ENCODE measurements at places on chromosomes 5 and 9.

GRCh38 chr9:78031893-78032729, 500 bp upstream of the GNAQ start:
- DNase-seq, result peak; percentile 98

DNA sequence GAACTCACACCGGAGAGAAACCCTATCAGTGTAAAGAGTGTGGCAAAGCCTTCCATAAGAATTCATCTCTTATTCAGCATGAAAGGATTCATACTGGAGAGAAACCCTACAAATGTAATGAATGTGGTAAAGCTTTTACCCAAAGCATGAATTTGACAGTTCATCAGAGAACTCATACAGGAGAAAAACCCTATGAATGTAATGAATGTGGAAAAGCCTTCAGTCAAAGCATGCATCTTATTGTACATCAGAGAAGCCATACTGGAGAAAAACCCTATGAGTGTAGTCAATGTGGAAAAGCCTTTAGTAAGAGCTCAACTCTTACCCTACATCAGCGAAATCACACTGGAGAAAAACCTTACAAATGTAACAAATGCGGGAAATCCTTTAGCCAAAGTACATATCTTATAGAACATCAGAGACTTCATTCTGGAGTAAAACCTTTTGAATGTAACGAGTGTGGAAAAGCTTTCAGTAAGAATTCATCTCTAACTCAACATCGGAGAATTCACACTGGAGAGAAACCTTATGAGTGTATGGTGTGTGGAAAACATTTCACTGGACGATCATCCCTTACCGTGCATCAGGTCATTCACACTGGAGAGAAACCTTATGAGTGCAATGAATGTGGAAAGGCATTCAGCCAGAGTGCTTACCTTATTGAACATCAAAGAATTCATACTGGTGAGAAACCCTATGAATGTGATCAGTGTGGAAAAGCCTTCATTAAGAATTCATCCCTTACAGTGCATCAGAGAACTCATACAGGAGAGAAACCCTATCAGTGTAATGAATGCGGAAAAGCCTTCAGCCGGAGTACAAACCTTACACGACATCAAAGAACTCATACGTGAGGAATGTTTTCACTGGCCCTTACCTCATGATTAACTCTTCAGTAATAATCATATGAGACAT, 8.9 kb upstream of the ZNF454 start:
- no peak for DNase-seq

DNA sequence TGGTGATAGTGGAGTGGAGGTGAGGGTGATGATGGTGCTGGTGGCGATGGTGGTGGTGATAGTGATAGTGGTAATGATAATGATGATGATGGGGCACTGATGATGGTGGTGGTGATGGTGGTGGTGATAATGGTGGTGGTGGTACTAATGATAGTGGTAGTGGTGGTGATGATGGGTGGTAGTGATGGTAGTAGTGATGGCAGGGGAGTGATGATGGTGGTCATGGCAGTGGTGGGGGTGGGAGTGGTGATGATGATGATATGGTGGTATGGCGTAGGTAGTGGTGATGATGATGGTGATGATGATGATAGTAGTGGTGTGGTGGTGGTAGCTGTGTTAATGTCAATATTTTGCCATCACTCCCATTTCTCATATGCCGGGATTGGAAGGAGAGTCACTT, 44.5 kb upstream of the ORM1 start:
- DNase-seq, result no peak

DNA sequence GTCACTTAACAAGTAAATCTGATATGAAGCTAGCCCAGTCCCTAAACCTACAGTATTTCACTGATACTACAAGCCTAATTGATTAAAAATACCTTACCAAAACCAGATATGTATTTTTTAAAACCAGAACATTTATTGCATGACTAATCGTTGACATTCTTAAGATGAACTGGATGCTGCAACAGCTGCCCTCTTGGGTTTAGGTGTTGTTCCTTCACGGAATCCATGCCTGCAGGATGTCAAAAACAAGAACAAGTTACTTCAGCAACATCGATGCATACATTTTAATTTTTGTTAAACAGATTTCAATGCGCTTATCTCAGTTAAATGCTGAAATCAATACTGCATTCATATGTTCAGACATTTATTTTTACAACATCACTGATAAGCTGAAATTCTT, 2.7 kb downstream of the RPL37 start:
- no peak for DNase-seq

DNA sequence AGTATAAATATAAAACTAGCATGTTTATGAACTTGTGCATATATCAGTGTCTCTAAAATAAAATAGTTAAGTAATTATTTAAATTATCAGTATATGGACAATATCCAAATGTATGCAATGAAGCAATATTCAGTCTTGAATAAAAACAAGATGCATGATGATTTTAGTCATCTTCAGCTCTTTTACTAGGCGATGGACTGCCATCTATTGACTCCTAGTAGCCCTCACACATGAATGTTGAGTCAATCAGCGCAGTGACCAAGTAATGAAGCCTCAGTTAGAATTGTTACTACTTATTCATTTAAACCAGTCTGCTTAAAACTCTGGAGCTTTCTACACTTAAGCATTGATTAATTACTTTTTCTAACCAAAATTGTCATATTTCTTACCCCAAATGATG, 92.9 kb upstream of the GRHPR start:
- DNase-seq, result peak; percentile 40

- DNase-seq, result no peak
These were observed 12.0 kb downstream of the FRMD3 start for GRCh38 chr9:83526211-83526610.

- DNase-seq, result no peak
These were observed 62.8 kb upstream of the CPEB4 start for GRCh38 chr5:173825215-173825865.

GRCh38 chr5:10524376-10525123, 39.3 kb upstream of the ANKRD33B start:
- DNase-seq, result peak; percentile 63

DNA sequence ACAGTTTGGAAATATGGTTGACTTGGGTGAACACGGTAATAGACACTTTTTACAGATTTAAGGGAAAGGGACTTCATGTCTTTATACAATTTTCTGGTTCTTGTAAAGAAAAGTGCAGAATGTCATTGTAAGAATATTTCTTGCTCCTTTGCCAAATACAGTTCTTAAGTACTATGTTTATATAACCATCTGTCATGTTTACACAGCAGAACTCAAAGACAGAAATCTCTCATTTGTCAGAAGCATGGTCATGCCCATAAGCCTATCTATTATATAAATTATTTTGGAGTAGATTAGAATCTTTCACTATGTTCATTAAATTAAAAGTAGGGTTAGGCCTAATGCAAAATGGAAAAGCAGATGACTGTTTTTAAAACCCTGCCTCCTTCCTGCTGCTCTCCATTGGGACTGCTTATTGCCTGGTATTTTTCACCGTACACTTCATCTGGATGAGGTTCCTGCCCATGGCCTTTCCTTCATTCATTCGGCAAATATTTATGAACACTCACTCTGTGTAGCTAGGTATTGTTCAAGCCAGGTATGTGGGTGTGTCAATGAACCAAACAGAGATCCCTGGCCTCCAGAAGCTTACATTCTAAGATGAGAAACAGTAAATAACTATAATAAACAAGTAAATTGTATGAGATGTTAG, 558.1 kb downstream of the NR2F1-AS1 start:
- DNase-seq, result peak; percentile 11

- DNase-seq, result no peak
These were observed 13.2 kb upstream of the AUH start for GRCh38 chr9:91374939-91375338.

- peak; percentile 82 for DNase-seq
These were observed 754 bp downstream of the GFPT2 start for GRCh38 chr5:180352116-180353047.

GRCh38 chr5:136141561-136141960, 8.9 kb downstream of the SMAD5 start:
- no peak for DNase-seq

DNA sequence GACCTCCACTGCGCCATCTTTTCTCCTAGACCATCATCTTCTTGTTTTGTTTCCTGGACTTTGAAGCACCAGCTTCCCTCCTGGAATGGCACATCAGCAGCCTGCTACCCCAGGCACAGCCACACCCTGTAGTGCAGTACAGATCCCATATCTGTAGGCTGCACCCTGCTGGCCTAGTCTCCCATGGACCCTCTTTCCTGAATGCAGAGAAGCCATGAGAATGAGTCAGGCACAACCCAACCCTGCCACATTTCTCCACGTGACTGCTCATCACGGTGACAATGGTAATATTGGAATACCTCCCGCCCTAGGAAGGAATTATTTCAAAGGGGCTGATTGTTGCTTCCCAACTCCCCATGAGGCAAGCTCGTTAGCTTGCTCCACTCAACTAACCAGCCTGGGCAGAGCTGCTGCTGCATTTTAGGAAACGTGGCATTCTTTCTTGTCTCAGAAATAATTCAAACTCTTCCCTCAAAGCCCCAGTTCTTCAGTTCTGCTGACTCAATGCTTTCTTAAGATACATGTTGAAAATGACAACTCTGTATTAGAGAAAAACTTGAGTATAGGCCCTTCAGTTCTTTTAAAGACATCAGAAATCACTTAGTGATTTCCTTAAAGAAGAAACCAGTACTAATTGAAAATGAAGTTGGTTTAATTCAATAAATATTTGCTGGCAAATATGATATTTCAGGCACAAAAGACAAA, 328.1 kb downstream of the MLLT3 start:
- DNase-seq, result no peak

DNA sequence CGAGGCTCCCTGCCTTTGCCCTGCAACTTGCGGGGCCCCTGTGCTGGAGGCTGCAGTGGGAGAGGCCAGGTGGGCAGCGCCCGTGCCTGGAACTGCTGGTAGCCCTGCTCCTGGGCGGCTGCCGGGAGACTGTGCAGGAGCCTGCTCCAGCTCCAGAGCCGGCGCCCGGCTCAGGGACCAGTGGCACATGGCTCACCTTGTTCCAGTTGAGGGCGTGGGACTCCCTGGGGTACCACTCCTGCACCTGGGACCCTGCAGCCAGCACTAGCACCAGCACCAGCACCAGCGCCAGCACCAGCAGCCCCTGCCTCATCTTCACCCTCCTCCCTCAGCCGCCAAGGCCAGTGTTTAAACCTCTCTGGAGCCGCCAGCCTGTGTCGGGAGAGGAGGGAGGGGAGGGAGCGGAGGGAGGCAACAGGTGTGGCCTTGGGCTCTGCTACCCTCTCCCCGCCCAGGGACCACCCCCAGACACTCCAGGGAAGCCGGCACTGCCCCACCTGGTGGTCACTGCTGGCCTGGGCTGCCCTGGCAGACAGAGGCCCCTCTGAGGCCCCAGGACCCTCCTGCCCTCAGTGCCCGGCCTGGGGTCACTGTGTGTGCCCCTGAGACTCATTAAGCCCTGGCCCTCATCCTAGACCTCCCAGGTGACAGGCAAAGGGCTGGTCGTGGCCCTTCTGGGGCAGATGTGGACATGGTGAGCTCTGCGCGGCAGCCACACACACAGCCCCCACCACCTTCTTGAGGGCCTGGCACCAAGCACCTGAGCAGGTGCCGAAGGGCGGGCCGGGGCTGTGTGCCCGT, at the start of gene LCN10:
Gene LCN10, minus strand, starts transcription at position 350 of the 801 bp plus-strand sequence. Its CDS starts 37 bp downstream, at position 313.
- DNase-seq, result no peak

- DNase-seq, result no peak
These were observed 34.1 kb upstream of the RAI14 start for GRCh38 chr5:34622098-34622400.

GRCh38 chr5:157038568-157039187, 20.2 kb downstream of the HAVCR1 start:
- no peak for DNase-seq

DNA sequence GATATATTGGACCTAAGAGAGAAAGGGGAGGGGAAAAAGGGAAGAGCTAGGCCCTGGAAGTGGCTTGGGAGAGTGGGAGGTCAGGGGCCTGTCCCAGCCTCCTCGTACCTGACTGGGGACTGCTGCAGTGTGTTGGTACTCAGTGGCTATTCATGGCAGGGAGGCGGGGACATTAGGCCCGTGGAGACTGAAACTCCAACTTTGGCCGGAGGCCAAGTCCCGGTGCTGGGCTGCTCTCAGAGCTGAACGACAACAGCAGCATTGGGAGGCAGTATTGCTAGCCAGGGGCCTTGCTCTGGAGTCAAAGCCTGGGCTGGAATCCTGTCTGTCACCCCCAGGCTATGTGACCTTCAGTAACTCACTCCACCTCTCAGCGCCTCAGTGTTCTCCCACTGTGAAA, 37.8 kb downstream of the NEURL1B start:
- DNase-seq, result peak; percentile 58

- DNase-seq, result no peak
These were observed 146.8 kb upstream of the FBXL7 start for GRCh38 chr5:15353086-15353645.

GRCh38 chr9:126069400-126069955, 257.2 kb upstream of the MVB12B start:
- DNase-seq, result no peak

- DNase-seq, result no peak
These were observed 1019.0 kb downstream of the TAF11L14 start for GRCh38 chr5:18653216-18653752.
